Colonic mucosa (tissue), 4 donors: ENCODE measurements at places on chromosomes 12 and 14. TPM values are rescaled to one million over a fixed set of nuclear protein-coding genes. Genes with fewer than 3 reads are reported as not detected.

- no peak for DNase-seq
Observed at GRCh38 chr14:69473946-69474345, 10.6 kb upstream of the PLEKHD1 start.

COX8C gene
- not detected for total RNA-seq

ANKRD33 gene
- total RNA-seq, result not detected

- DNase-seq, result no peak
Observed at GRCh38 chr12:7705846-7706245, 5.4 kb upstream of the DPPA3 start.

ARMH4 gene
- total RNA-seq, result 2.8 TPM

IRAK4 gene
- 18.6 TPM for total RNA-seq
